Stimulated activated CD8-positive, alpha-beta memory T cell treated with anti-CD3 and anti-CD28 coated beads, Interleukin-4, amount 100 ng/mL, for 1 hour (primary cell): ENCODE measurements at places on chromosomes 5 and 9.
A peak's percentile ranks its signal among the peaks of the same experiment; 100 is the strongest.

GRCh38 chr5:175658299-175659145 is 651 bp downstream of the HRH2 start:
- DNase-seq, result no peak

GRCh38 chr5:108720391-108720790 is 27.3 kb upstream of the FER start:
- DNase-seq, result no peak

DNA sequence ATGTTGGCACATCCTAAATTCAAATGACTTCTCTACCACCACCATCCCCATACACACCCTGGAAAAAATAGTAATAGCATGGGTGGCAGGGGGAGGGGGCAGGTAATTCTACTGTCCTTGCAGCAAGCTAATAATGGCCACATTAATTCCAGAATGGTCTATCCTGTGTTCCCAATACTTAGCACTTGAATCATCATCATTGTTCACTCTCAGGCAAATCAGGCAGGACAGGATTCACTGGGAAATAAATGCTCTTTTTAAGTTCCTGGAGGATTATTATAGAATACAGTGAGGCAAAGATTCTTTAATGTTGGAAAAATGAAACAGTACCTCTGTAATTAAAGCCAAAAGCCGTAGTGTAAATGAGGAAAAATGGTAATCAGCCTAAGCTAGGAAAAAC is 254.5 kb downstream of the ARRDC3 start:
- DNase-seq, result no peak

- no peak for DNase-seq
Observed at GRCh38 chr9:26813247-26813646, 79.4 kb downstream of the CAAP1 start.

- no peak for DNase-seq
Observed at GRCh38 chr5:154101184-154101583, 62.4 kb downstream of the MFAP3 start.

GRCh38 chr5:173720286-173720952 is 104.0 kb upstream of the BOD1 start:
- DNase-seq, result no peak

DNA sequence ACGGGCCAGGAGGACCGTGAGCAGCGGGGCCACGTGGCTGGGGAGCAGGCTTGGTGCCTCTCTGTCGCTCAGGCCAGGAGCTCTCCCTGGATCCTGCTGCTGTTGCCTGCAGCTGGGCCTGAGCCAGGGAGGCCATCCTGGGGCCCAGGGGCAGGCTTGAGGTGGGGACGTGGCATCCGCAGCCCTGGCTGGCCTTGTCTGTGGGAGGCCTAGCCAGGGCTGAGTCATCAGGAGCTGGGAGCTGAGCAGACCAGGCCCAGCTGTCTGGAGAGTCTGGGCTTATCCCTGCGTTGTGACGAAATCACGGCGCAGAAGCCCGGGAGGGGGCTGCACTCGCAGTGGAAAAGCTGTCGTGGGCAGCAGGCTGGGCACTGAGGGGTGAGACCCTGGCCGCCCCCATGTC is 138.8 kb upstream of the COL5A1 start:
- no peak for DNase-seq

GRCh38 chr9:115891929-115892328 is 261.7 kb upstream of the PAPPA start:
- DNase-seq, result no peak

GRCh38 chr9:34686732-34687131 is 4.3 kb downstream of the CCL19 start:
- no peak for DNase-seq

GRCh38 chr5:138752951-138753793 is at the start of gene CTNNA1:
Gene CTNNA1, plus strand, starts transcription at chr5:138753425. Its CDS starts 28,500 bp downstream, at chr5:138781925.
- DNase-seq, result peak; percentile 22

- DNase-seq, result no peak
Observed at GRCh38 chr5:31048282-31049270, 144.9 kb upstream of the CDH6 start.

DNA sequence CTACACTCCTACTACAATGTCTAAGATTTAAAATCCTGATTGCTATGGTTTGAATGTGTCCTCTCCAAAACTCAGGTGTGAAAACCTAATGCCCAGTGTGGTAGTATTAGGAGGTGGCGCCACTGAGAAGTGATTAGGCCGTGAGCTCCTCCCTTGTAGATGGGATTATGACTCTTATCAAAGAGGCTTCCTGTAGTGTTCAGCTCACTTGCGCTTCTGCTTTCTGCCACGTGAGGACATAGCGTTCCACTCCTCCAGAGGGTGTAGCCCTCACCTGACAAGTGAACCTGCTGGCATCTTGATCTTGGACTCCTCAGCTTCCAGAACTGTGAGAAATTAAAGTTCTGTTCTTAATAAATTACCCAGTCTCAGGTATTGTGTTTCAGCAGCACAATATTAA is 33.0 kb upstream of the WHRN start:
- DNase-seq, result no peak

- no peak for DNase-seq
Observed at GRCh38 chr5:171496456-171496855, 77.0 kb downstream of the FGF18 start.

DNA sequence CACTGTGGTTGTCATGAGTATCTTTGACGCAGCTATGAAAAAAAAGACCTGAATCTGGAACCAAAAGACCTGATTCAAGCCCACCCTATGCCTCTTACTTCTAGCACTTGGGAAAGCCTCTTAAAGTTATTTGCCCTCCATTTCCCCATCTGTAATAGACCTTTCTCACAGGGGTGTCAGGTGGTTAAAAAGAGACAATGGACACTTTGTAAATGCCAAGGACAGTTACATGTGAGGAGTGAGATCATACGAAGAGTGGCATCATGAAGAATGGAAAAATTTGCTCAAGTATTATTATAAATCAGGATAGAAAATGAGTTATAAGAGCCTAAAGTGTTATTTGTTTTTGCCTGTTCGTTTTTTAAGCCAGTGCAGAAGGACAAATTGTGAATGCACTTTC is 46.5 kb downstream of the ACTL7B start:
- no peak for DNase-seq

DNA sequence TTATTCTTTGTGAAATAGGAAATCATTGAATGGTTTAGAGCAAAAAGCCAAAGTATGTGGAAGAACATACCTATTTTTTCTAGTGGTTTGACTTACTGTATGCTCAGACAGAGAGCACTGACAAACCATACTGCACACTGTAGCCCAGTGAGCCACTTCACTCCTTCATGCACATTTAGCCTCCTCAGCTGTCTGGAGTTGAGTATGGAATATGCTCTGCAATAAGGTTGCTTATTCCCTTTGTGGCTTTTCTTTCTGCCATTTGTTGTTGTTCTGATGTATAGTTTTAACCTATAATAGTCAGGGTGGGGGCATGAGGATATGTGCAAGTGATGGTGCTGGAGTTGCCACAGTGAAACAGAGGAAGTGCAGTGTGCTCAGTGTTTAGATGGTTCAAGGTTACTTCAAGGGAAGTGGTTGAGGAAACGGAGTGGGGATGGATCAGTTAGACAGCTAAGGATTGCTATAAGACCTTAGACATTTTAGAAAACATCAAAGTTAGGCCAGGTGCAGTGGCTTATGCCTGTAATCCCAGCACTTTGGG is 100.7 kb downstream of the CDC42SE2 start:
- no peak for DNase-seq

DNA sequence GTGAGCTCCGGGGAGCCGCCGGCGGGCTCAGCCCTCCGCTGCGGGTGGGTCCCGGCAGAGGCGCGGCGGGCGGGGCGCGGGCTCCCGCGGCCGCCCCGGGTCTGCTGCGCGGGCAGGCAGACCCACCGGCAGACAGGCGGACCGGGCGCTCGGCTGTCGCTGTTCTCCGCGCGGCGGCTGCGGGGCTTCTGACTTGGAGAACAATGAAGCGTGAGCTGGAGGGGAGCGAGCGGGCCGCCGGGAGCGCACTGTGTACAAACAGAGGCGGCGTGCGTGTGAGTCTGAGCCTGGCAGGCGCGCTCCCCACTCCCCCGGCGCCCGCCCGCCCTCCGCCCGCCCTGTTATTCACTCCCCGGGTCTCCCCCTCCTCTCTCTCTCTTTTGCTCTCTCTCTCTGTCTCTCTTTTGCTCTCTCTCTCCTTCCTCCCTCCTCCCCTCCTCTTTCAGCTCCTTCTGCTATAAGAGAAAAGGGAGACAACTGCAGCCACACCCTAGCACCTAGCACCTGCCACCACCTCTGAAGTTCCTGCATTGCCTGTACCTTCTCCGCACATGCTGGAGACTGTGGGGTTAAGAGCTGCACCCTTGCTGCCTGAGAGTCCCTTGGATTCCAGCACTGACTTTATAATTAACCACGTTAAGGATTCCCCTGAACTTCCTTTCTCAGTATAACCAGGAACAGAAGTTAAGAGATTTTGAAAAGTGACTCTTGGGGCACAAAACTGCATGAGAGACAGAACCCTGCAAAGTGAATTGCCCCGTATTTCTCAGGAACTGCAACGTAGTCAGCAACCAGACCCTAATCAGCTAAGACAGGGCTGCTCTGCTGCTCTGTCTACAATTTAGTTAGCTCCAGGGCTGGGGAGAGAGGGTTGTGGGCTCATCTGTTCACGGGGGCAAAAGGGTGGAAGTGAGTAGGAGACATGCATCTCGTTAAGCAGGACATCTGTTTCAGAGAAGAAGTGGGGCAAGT is at the start of gene EDIL3:
Gene EDIL3 (minus strand): TSS at position 277 of the 972 bp plus-strand sequence. CDS start 506 bp downstream, outside the sequence.
- DNase-seq, result no peak

DNA sequence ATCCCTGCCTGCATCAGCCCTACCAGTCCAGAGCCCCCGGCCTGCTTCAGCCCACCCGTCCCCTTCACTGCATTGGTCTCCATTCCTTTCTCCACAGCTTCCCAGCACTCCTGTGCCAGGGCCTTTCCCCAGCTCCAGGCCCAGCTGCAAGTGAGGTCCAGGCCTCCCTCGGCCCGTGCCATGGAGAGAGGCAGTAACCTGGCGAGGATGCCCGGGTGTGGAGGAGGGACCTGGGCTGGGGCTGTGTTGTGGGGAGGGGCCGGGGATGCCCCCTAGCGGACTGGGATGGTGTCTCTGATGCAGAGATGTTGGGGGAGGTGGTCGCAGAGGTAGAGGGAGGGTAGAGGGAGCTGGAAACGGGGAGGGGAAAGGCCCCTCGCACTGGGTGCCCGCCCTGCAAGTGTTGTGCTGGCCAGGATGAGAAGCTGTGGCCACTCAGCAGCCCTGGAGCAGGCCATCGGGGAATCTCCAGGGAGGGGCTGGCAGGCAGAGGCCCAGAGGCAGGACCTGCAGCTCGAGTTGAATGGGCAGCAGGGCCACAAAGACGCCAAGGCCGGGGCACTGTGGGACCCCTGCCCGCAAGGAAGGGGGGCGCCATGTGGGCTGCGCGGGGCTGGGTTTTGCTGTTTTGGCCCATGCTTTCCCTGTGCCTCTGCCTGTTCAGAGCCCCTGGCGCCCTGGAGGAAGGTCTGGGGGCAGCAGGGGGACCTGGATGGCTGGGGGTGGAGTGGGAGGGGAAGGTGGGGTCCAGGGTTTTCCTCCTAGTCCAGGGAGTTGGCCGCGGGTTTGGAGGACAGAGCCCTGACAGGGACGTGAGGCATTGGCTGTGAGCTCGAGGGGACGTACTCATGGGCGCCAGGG is 26.0 kb upstream of the NKD2 start:
- DNase-seq, result no peak

- no peak for DNase-seq
Observed at GRCh38 chr5:41087461-41087860, 16.3 kb upstream of the MROH2B start.

DNA sequence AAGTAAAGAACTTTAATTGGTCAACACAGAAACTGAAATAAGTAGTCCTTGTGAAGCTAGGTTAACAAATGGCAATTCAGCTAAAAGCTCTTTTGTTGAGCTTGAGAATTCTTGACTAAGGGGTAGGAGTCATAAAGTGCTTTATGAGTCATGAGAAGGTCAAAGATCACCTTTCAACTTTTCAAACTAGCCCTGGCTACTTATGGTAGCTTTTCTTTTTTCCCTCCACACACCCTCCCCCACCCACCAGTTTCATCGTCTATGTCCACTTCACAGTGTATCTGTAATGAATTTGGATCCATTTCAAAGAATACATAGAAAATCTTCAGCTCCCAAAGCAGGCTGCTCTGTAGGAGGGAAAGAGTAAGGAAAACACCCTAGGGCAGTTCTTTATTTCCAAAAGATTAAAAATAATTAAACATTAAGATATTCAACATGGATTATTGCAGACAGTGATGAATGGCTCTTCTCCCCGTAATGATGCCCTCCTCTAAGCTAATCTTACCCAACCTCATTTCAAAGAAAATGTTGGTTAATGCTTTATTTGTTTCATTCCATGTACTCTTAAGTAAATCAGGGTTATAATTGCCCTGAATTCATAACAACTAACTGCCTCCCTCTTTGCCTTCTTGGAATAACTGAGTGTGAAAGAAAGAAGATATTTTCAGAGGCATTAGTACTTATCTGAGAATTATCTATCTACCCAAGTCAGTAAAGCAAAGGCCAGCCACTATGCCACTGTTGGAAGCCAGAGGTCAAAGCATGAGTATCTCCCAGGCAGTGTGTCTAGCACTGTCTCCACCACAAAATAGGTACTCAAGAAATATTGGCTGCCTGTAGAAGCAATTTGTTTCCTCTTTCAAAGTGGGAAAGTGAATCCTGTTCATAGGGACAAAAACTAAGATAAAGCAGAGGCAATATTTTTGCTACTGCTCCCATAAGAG is 290.6 kb downstream of the PIK3R1 start:
- no peak for DNase-seq

- DNase-seq, result no peak
Observed at GRCh38 chr9:107316795-107317661, 33.9 kb downstream of the RAD23B start.

DNA sequence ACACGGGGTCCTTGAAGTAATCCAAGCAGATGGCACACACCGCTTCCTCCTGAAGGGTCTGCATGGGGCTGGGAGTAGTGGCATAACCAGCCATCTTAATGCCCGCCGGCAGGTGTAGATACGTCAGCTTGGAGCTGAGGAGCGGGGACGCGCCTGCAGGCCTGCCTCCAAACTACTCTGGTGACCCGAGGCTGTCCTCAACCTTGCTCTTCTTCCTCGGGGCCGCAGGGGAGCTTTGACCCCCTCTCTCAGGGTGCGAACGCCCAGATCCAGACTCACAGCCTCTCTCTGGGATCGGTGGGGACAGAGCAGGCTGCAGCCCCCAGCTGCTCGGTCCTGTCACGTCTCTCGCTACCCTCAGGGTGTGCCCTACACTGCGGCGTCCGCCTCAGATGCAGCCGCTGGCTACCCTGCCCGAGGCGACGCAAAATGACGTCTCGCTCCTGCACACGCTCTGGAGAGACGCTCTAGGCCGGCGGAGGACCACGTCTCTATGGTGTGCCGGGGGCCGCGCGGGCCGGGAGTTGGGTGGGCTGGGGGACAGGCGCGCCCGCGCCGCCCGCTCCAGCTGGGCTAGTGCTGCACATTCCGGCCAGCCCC is at the start of gene TRIM52:
Gene TRIM52 (minus strand): TSS at position 424 of the 600 bp plus-strand sequence. CDS start 330 bp downstream, at position 94.
- peak; percentile 73 for DNase-seq

DNA sequence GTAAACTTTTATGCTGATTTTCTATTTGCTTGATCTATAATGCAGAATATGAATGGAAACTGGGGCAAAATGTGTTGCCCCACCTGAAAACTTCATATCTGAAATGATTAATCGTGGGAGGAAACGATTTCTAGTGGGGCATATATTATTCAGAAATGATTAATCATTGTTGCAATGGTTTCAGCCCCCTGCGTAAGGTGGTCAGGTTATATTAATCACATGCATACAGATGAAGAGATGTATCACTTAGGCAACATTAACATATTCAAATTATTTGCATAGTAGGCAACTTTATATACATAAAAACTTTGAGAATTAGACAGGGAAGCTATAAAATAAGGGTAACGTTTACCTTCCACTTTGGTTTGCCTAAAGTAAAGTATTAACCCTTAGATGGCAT is 49.8 kb downstream of the LSM11 start:
- no peak for DNase-seq
